LoVo (cell line): ENCODE measurements at places on chromosomes 7 and 10.

GRCh38 chr10:126059076-126059826 lies 162.9 kb downstream of the FANK1 start:
- no peak for DNase-seq

DNA sequence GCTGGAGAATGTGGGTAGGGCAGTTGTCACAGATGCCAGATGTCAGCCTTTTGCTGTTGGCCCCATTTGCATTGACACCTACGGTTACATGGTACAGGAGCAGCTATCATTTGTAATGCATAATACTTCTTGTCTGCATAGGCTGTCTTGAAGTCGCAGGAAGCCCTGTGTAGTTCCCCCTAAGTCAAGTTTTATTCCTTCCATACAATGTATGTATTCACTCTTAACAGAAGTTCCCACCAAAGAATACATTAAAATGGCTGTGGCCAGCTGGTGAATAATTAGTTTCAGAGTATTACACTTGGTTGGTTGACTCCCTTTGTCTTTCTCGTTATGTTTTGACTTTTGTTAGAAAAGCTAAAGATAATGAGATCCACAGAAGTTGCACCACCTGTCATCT lies 1169.0 kb downstream of the REEP3 start:
- no peak for DNase-seq

- DNase-seq = no peak
These were observed 27.9 kb downstream of the RALA start for GRCh38 chr7:39651265-39651664.

DNA sequence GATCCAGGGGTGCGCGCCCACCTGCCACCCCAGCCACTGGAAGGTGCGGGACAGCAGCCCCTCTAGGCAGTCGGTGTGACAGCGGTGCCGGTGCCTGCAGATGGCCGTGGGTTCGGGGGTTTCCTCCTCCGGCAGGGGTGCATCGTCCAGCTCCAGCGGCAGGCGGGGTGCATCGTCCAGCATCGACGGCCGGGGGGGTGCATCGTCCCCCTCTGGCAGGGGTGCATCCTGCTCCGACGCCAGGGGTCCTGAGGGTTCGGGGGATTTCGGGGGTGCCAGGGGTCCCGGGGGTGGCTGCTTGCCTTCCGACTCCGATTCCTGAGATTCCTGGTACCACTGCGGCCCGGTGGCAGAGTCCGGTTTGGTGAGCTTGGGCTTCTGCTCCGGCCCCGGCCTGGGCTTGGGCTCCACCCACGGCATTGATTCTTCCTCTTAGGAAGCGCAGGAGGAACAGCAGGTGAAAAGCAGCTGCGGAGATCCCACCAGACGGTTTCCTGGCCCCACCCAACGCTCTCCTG lies 90.2 kb upstream of the RAB18 start:
- no peak for DNase-seq

DNA sequence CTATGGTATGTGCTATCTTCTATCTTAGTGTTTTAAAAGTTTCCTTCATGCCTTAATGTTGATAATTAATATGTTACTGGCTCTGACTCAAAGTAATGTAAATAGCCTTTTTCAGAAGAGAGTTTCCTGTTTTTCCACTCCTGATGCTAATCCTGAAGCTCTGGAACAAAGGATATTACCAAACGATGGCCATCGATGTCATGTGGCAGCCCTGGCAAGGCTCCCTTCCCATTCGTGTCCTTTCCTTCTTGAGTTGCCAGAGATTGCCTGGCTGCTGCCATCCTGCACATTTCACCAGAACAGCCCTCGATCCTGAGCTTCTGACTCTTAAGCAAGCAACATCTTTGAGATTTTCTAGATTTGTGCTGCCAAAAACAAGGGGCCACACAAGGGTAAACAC lies 46.0 kb downstream of the RNF133 start:
- no peak for DNase-seq

GRCh38 chr7:118731854-118732253 lies 507.4 kb downstream of the ANKRD7 start:
- DNase-seq = no peak

DNA sequence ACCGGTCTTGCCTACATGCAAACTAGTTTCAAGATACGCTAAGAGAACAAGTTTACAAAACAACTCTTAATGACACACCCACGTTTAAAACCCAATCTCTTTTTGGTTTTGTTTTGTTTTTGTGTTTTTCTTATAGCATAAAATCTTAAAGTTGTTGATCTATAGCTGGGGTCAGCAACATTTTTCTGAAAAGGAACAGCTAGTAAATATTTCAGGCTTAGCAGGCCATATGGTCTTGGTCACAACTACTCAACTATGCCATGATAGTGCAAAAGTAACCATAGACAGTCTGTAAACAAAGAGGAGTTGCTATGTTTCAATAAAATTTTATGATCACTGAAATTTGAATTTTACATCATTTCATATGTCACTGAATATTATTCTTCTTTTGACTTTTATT lies 327.4 kb downstream of the AGMO start:
- DNase-seq = no peak

GRCh38 chr10:1301143-1301542 lies 245.0 kb downstream of the WDR37 start:
- no peak for DNase-seq

- DNase-seq = no peak
These were observed 735.6 kb downstream of the XPNPEP1 start for GRCh38 chr10:109187677-109188076.

DNA sequence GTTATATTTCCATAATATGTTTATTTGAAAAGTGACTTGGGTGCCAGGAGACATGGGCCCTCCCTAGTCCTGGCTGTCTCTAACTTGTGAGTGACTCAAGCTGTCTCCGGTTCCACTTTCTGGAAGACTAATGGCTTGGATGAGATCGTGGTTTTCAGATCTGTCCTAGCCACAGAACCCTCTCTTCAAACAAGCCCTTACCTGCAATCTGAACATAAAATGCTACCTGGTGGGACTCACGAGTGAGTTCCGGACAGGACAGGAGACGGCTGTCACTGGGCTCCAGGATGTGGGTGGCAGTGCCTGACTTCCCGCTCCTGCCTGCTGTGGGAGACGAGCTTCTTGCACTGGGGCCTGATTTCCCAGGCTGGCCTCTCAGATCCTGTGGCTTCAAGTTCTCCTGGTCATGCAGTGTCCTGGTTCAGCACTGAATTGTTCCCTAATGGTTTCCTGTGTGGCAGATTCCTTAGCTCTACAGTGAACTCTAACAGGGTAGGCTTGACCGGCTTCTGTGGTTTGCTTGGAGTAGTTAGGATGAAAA lies 26.0 kb upstream of the PFKFB3 start:
- DNase-seq = no peak

DNA sequence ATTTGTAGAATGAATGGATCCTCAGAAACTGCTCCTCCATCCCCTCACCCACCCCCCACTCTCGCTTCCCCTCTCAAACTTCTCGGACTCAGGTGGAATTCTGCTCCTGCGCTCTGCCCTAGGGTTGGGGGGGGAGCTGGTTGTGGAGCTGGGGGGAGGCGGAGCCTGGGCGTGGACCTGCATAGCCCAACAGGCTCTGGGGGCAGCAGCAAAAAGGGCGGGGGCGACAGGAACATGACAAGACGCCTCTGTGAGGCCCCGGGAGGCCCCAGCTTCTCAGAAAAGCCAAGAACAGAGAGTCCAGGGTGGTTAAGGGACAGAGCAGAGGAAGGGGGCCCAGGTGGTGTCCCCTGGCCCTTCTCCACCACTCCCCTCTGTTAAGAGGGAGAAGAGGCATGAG lies 3.5 kb downstream of the TSC22D4 start:
- DNase-seq = no peak

DNA sequence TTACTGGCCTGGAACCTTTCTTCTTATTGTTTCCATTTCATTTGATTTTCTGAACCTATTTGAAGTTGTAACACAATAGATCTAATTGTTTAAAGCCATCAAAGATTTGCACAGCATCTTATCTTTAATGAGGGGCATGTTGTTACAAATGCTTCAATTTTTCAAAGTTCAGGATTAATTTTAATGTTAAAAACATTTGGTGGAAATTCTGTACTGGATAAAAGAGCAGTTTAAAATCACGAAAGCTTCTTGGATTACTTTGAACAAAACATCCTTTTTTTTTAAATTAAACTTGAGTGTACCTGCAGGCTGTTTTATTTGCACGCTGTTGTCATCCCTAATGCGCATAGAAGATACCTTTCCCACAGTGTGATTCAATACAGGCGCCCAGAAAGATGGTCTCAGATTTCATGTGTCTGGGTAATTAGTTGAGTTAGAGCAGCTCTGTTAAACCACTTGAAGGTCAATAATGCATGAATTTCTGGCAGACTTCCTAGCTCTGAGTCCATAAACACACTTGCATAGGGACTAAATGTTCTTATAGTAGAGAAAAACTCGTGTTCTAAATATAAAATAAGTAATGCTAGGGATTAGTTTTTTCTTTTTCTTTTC lies 29.3 kb upstream of the DDX50 start:
- no peak for DNase-seq

- DNase-seq = peak; percentile 78
These were observed 666 bp upstream of the YAE1 start for GRCh38 chr7:39565538-39565937.

DNA sequence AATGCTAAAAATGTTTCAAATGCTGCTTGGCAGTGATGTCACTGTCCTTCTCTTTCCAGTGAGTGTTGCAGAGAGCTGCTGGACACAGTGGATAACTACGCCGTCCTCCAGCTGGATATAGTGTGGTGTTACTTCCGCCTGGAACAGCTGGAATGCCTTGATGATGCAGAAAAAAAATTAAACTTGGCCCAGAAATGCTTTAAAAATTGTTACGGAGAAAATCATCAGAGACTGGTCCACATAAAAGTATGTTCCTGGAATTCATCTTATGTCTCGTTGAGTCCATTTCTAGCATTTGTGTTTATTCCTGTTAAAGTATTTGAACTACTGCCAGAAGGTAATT lies 25.2 kb downstream of the NUB1 start:
- no peak for DNase-seq

DNA sequence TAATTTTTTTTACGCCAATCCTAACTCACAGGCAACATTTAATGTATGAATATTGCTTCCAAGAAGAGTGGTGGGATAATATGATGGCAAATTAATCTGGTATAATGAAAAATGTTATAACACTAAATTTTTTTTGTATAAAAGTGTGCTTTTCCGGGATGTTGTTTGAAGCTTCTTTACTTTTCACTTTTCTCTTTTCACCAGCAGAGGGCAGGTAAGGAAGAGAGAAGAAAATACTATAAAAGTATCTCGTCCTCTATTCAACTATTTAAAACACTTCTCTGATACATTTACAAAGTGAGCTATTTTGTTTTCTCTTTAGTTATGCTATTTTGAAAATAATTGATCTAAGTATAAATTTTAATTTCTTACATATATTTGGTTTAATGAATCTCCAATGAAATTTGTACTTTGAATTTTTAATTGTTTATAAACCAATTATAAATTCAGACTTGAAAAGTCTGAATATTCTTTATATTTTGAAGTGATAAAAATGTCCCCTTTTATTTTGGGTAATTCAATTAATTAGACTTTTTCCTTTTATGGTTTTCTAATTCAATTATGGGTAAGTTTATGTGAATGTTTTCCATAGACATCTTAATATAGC lies 20.7 kb upstream of the CFTR start:
- DNase-seq = peak; percentile 69

DNA sequence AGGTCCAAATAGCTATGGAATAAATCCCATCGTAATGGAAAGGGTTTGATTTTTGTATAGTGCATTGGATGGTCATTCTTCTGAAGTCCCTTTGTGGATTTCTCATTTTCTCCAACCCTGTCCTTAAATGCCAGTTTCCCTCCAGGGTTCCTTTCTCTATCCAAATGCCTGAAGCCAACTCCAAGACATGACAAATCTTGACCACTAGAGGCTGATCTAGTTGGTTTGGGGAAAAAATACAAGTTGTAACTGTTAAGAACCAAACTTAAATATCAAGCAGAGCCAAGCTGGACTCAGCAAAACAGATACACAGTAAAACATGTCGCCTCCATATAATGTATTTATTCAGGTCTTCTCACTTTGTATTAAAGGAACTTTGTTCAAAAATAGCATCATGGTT lies 28.7 kb downstream of the FRMD4A start:
- no peak for DNase-seq

GRCh38 chr10:15426558-15426957 lies 55.5 kb upstream of the FAM171A1 start:
- no peak for DNase-seq

DNA sequence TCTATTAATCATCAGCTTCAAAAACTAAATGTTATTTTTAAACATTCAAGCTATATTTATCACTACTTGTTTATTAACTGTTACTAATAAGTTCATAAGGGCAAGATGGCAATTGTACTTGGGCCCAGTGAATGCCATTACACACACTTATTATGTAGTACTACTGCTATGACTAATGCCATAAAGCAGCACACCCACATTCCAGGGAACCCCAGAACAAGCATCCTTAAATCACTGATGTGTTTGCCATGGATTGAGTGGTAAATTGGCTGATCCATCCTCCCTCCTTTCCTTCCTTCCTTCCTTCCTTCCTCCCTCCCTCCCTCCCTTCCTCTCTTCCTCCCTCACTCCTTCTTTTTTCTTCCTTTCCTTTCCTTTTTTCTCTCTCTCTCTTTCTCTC lies 37.4 kb upstream of the RSU1 start:
- peak; percentile 7 for DNase-seq

- no peak for DNase-seq
These were observed 69.9 kb upstream of the ADARB2 start for GRCh38 chr10:1807196-1807595.

- DNase-seq = peak; percentile 31
These were observed 15.3 kb downstream of the NKX2-3 start for GRCh38 chr10:99548041-99548530.

DNA sequence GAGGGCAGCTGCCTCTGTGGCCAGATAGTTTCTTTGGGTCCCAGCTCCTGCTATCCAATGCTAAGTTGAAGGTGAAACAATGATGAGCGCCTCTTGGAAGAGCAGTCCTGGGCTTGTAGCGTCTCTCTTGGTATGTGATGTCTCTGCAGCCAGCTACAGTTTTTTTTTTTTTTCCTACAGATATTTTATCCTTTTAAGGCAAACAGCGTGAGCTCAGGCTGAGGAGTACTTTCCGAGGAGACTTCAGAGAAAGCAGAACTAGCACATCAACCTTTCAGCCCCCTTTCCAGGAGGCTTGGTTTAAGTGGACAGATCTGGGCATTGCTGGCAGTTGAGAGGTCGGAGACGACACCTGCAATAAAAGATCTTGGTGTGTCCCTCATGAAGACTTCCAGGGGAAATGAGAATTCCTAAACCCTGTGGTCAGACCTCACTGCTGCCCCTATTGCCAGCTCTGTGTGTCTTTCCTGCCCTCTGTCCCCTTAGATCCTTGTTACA lies 9.1 kb downstream of the PRKG1 start:
- no peak for DNase-seq

GRCh38 chr10:90751107-90751997 lies 106.5 kb downstream of the HTR7 start:
- DNase-seq = peak; percentile 55

GRCh38 chr7:26153241-26153822 lies 1.3 kb downstream of the NFE2L3 start:
- DNase-seq = peak; percentile 53

DNA sequence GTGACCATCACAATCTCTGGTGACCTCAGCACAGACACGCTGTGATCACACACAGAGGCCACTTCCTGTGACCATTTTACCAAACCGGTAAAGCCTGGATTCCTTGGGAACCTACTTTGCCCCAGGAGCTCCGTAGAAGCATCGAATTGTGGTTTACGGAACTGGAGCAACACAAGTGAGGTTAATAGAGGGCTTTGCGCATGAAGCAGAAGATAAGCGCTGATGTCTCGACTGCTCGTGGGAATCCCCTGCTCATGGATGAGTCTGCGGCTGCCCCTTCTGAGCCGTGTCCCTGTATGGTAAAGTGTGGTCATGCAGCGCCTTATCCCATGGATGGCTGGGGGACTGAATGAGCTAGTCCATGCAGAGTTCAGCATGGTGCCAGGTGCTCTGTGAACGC lies 53.6 kb downstream of the VIPR2 start:
- no peak for DNase-seq
